ENCODE measurements at places on chromosomes 5 and 9. TPM values are rescaled to one million over a fixed set of nuclear protein-coding genes. Genes with fewer than 3 reads are reported as not detected.

Gene PCDHB4
- total RNA-seq = 0.22 TPM

Gene ADAMTS16
- under 0.01 TPM for total RNA-seq

Gene KCNV2
- not detected for total RNA-seq

Gene SPINK4
- not detected for total RNA-seq

Gene MOB3B
- 2.2 TPM for total RNA-seq

Gene ANKRD31
- under 0.01 TPM for total RNA-seq

Gene NR4A3
- 0.76 TPM for total RNA-seq

Gene OLFM1
- 12.9 TPM for total RNA-seq

Gene ENTPD8
- total RNA-seq = 0.33 TPM

Gene CHSY3
- 4.4 TPM for total RNA-seq

Gene BARHL1
- not detected for total RNA-seq

Gene SPINK6
- total RNA-seq = not detected

Gene UBE2QL1
- total RNA-seq = 0.86 TPM

Gene HRH2
- total RNA-seq = not detected

Gene STRBP
- 13.0 TPM for total RNA-seq

Gene PCDH12
- 18.7 TPM for total RNA-seq

Gene CXCL14
- total RNA-seq = not detected

Gene SLC6A7
- total RNA-seq = not detected

Gene KCTD16
- total RNA-seq = 0.09 TPM

Gene SLC45A2
- 0.11 TPM for total RNA-seq

Gene FAM78A
- 3.7 TPM for total RNA-seq

Gene ITK
- total RNA-seq = not detected

Gene GABRB2
- not detected for total RNA-seq

Gene PCDHB5
- total RNA-seq = 0.43 TPM

Gene PCDHGA1
- total RNA-seq = 0.43 TPM

Gene OBP2B
- not detected for total RNA-seq

Gene PCDHB15
- 0.86 TPM for total RNA-seq
